ENCODE measurements at places on chromosomes 5 and 9. TPM values are rescaled to one million over a fixed set of nuclear protein-coding genes. Genes with fewer than 3 reads are reported as not detected.

Gene IFNB1
- total RNA-seq: not detected

DNA sequence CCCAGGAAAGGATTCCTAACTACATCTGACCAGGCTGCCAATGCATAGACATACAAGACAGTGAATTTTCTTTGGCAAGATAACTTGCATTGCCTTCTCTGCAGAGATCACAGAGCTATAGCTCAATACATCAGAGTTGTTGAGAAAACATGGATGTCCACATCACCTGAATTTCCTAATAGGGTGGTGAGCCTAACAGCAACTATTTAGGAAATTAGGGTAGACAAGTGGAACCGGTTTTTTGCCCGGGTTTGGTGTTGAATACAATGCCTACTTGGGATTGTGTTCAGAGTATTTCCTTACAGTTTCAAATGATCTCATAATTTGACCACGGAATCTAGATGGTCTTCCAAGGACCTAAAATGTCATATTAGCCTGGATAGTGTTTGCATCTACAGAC, 262.7 kb downstream of the KIF4B start:
- DNase-seq: no peak

DNA sequence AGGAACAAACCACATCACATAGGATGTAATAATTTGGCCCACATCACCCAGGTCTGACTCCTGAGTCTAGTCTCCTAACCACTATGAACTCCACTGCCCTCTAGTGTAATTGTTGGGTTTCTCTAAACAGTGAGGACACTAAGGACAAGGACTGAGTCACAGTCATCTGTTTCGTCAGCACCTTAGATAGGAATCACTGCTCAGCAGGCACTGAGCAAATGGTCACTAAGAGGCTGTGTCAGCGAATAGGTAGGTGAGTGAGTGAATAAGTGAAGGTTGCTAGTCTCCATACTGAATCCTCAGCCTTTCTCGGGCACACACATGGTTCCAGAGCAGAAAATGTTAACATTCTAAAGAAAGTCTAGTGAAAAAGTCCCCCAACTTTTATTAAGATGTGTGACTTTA, 278.6 kb downstream of the SPOCK1 start:
- DNase-seq: no peak

DNA sequence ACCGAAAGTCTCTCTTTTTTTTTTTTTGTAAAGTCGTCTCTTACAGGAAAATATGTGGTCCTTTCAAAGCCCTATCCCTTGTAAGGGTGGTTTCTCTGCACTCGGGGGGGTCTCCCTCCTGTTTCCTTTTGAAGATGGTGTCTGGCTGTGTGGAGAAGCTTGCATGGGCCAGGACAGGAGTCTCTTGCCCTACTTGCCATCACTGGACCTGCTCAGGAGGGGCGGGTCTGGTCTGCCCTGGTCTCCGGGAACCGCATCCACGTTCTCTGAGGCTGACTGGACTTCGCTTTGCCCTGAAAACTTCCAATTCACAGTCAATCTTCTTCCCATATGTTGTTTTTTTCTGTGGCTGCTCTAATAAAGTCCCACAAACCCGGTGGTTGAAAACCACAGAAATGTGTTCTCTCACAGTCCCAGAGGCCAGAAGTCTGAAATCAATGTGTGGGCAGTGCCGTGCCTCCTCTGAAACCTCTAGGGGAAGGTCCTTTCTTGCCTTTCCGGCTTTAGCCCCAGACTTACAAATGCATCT, 92.9 kb upstream of the IER5L start:
- no peak for DNase-seq
